ENCODE measurements at places on chromosomes 5 and 9. TPM values are rescaled to one million over a fixed set of nuclear protein-coding genes. Genes with fewer than 3 reads are reported as not detected.

GRCh38 chr9:91028166-91028827 lies 226.7 kb downstream of the SYK start:
- no peak for DNase-seq

TRPM3 gene
- total RNA-seq, result 8.4 TPM

- no peak for DNase-seq
Observed at GRCh38 chr5:129996896-129997295, 92.6 kb downstream of the CHSY3 start.

DNA sequence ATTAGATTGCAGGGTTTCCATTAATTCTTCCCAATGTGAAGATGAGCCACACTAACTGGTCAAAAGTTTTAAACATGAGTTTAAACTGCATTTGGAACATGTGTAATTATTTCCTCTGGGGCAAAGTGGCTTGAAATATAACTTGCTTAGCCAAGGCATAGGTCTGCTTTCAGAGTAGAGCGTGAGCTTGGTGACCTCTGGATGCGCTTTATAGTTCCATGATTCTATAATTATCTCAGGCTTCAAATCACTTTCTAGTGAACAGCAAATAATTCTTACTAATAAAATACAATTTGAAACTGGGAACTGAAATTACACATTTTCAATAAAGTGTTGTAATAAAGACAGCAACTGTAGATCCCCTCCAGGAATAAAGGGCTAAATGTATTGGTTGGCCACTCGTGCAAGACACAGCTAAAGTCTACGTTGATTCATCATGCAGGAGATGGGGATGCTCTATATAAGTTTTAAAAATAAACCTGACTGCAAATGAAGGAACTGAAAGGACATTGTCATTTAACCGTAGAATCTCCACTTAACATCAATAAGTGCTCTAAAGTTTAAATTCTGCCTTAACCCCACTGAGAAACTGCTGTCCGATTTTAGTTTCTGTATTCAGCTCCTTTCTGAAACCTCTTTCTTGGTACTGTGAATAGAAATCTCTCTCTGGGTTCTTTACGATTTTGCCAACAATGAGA lies 460.0 kb downstream of the PSAT1 start:
- no peak for DNase-seq

- no peak for DNase-seq
Observed at GRCh38 chr5:88707216-88707965, 175.6 kb downstream of the MEF2C start.

CAMLG gene
- 51.3 TPM for total RNA-seq

SREK1IP1 gene
- 12.4 TPM for total RNA-seq

DNA sequence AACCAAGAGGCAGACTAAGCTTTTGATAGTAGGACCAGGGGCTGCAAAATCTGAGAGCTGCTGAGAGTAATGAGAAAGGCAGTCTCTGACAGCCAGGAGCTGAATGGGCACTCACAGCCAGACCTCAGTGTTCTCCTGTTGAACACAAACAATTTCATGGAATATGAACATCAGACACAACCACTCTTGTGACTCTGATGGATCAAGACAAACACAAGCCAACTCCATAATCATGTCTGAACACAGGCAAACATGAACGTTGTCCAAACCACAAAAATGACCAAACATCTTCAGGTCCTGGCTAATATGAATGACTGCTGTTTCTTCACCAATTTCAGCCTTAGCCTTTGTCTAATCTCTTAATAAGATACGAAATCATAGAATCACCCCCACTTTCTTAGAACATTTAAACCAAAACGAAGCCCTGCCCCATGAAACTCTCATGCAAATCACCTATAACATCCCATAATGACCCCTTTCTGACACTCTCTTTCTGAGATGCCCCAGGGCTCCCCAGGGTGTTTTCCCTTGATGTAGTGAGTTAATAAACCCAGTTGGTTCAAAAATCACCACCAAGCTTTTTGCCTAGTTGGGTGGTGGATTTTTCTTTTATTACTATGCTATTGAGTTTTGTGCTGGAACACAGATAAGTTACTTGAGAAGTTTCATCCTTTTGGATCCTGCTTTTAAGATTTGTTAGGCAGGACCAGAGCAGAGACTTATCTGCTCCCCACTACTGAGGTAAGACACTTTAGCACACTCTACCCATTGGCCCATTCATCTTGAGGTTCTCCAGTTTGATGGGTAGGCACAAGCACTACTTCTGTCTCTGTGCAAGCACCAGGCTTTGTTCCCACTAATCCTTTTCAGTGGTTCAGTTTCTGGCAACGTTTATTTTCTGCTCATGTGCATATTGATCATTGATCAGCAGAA lies 5.9 kb upstream of the ERAP2 start:
- no peak for DNase-seq

- DNase-seq, result no peak
Observed at GRCh38 chr5:133229931-133230664, 178.3 kb downstream of the HSPA4 start.

- no peak for DNase-seq
Observed at GRCh38 chr5:17024686-17025180, 88.6 kb upstream of the MYO10 start.

DNA sequence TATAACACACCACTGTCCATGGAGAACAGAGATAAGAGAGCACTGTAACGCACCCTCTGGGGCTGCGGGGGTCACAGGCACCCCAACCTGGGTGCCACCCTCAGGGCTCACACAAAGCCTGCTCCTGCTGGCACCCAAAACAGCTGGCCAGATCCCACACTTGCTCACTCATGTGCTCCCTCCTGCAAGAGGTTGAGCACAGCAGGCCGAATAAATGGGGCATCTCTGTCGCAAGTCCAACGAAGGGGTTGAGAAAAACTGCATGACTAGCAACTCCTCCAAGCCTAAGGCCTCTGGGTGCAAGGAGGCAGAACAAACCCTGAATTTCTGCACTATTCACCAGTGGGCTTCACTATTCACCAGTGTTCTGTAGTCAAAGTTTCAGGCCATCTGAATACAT lies 80.3 kb downstream of the SECISBP2 start:
- DNase-seq, result no peak

LVRN gene
- total RNA-seq, result not detected

DNA sequence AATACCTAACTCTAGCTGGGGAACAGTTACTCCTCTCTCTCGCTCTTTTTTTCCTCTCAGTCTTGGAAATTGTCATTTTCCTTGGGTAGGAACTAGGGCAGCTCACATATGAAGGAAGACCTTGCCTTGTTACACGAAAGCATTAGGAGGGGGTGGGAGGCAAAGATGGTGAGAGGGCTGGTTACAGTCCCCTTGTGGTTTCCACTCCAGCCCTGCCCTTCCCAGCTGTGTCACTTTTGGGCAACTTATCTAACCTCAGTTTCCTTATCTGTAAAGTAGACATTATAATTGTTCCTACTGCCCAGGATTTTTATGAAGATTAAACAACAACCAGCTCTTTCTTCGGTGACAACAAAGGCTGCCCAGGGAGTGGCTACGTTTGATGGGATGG lies 196.2 kb upstream of the CLINT1 start:
- no peak for DNase-seq

DNA sequence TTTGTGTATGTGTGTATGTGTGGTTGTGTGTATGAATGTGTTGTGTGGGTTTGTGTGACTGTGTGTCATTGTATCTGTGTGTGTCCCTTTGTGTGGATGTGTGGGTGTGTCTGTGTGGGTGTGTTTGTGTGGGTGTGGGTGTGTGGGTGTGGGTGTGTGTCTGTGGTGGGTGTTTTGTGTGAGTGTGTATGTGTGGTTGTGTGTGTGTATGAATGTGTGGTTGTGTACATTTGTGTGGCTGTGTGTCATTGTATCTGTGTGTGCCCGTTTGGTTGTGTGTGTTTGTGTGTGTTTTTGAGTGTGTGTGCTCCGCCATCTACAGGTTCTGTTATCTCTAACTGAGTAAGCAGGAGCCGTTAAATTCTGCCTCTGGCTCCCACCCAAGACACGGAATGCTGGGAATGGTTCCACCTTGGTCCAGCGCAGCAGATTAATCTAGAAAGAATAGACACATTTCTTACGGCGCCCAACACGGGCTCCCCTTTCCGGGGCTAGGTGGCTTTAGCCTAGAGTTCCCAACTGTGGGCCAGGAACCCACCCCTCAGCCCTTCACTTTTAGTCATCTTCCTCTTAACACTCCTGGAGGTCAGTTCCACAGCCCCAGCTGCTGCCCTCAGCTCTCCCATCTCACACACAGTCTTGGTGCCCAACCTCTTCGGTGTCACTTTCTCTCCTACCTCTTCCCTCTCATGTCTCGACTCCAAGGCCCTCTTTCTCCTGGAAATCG lies 197.1 kb downstream of the TTLL11 start:
- peak; percentile 85 for DNase-seq

Measured in uterus (tissue), 4 donors.